ENCODE measurements at places on chromosomes 3 and 15.
A peak's percentile ranks its signal among the peaks of the same experiment; 100 is the strongest.

- DNase-seq, result no peak
Observed at GRCh38 chr3:178195824-178196223, 340.4 kb upstream of the KCNMB2 start.

- DNase-seq, result no peak
Observed at GRCh38 chr3:120227710-120228347, 57.2 kb downstream of the GPR156 start.

GRCh38 chr3:173902871-173903270, 505.3 kb downstream of the NLGN1 start:
- no peak for DNase-seq

GRCh38 chr3:100467133-100467532, 25.3 kb upstream of the TMEM45A start:
- no peak for DNase-seq

DNA sequence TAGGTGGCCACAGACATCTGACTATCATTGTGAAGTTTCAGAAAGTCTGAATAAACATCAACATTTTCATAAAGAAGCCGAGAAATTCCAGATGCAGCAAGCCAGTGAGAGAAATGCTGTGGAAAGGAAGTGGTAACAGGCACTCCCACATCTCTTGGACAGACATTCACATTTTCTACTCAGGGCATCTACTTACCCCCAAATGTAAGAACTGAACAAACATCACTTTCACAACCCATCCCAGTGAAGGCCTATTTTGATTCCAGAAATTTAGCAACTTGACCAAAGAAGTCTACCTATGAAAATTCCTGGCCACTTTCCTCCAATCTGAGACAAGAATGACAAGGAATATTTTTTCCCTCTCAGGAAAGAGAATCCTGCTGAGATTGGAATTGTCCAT, 224.8 kb upstream of the DCBLD2 start:
- DNase-seq, result no peak

DNA sequence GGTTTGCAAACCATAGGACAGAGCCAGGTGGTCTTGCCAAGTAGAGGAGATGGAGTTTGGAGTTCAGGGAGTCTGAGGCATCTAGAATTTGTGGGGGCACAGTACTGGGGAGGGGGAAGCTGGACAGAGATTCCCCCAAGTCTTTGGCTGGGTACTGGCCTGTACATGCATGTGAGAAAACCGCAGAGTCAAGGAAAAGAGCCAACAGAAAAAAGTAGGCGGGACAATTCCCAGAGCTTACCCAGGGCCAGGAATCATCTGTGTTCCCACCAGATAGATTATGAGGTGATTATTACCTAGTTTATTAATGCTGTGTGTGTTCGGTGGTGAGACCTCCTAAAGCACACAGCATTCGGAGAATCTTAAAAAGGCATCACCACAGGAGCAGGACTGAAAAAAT, 11.3 kb downstream of the LYSMD4 start:
- no peak for DNase-seq

GRCh38 chr3:161093895-161094294, 11.3 kb downstream of the B3GALNT1 start:
- DNase-seq, result no peak

- no peak for DNase-seq
Observed at GRCh38 chr15:89129123-89129815, 41.0 kb downstream of the ABHD2 start.

DNA sequence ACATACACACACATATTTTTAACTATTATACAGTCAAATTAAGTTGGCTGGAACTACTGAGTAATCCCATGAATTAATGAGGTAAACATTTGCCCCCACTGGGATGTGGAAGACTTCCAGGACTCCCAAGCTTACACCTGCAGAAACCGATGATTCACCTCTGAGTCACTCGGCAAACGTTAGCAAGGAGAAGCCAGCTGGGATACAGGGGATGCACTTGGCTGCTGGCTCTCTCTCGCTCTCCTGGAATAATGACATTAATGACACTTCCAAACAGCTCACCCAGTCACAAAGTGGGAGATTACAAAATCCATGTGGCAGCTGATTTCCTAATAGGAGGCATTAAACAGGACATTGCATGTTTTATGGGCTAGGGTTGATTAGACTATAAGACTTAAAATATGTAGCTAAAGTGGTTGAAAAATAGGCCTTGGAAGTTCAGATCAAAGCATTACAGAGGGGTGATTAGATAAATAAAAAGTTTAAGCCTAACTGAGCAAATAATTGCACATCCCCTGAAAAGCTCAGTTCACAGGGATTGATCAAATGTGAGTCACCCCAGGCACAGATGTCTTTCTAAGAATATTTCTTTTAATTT, 500.9 kb downstream of the SOX2 start:
- DNase-seq, result peak; percentile 96

DNA sequence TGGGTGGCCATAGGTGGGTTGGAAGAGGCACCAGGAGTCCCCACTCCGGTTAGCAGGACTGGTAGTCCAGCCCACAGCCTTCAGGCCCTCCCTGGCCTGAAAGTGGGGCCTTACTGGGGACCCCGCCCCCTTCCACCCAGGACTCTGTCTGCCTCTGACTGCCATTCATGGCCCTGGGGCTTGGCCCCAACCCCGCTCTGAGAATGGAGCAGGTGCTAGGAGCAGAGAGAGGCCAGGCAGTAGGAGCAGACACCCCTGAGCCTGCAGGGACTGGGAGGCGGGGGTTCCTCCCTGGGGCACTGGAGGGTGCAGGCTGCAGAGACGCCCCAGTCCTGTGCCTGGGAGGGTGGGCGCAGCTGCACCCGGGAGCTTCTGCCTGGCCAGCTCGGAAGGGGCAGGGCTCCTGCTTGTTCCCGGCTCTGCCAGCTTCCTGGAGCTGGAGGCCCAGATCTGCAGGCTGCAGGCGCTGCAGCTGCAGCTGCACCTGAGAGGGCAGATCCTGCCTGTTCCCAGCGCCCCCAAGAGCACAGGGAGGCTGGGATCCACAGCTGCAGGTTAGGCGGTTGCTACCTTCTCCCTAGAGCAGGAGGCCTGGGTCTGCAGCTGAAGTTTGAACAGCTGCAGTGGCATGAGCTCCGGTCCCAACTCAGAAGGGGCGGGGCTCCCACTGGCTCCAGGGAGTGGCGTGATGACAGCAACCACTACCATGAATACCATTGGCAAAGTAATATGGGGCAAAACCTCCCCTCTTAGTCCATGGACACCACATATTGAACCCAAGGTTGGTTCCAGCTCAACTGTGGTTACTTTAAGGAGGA, 194.7 kb downstream of the SQOR start:
- DNase-seq, result no peak

- no peak for DNase-seq
Observed at GRCh38 chr3:58102976-58103451, 94.8 kb downstream of the FLNB start.

DNA sequence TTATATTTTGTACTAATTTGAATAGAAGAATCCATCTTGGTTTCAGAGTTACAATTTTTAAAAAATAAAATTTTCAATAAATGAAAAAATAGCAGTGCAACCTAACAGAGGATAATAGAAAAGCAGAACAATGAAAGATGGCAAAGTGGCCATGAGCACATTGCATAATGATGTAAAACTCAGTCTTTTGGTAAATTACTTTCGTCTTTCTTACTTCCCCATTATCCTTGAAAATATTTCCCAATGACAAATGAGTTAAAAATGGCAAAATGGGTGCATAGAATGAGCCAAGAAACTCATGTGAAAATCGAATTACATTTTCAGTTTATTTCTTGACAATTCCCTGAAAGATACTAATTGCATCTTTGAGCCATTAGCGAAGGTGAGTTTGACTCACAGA, 236.4 kb downstream of the CDIN1 start:
- no peak for DNase-seq

DNA sequence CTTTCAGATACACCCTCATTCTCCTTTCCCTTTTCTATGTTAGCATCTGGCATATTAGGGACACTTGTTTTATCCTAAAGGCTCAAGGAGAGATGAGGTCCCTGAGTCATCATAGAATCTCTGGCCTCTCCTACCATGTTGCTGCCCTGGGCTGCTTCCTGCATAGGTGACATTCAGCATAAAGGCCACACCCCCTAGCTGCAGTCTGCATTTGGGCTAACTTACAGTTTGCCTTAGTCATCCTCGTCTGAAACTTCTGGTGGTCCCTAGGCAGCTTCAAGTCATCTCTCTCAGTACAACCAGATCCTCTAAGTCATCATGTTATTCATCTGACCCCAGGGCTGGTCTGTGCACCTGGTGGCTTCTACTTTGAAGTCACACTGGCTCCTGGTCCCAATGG, 982.7 kb upstream of the NR2F2 start:
- no peak for DNase-seq

DNA sequence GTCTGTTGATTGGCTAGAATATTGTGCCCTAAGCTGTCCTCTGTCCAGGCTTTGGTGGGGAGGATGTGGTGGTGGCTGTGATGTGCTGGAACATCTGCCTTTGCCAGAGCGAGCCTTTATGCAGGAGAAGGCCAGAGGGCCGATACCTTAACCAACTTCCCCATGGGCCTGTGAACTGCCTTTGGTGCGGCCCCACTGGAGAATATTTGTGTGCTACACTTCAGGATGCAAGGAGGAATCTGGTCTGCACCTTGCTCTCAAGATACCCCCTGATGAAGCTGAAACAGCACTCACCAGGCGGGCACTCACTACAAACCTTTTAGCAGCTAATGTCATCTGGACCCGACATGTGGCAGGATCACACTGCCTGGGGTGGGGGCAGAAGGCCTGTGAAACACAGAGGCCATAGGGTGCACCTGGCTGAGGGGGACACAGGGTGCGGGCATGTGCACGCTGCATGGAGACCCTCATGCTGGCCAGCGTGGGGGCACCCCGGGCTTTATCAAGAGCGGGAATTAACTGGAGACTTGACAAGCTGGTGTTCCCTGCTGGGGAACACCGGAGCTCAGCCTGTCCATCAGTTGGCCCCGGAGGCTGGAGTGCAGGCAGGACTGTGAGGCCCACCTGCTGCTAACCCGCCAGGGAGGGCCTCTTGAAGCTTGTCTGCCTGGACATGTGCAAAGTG, 16.4 kb downstream of the PRR23E start:
- DNase-seq, result no peak

- DNase-seq, result no peak
Observed at GRCh38 chr15:61736790-61737189, 323.5 kb downstream of the VPS13C start.

- no peak for DNase-seq
Observed at GRCh38 chr3:174529298-174529697, 329.8 kb upstream of the NAALADL2 start.

- DNase-seq, result no peak
Observed at GRCh38 chr3:23442598-23443383, 239.7 kb downstream of the UBE2E2 start.

DNA sequence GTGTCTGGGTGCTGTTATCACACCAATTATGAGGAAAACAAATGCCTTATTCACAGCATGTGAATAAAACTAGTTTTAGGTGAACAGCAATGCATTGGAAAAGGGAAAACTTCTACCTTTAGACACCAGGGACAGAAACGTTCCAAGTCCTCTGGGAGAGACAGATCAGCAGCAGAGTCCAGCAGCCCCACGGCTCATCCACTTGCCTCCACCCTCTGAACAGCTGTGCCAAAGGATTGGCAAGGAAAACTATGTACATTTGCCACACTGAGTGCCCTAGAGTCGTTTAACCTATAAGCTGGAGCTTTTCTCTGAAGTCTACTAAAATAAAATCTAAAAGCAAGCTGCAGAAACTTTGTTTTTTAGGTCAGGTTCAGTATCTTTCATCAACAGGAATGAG, 107.7 kb upstream of the EIF1B start:
- no peak for DNase-seq

DNA sequence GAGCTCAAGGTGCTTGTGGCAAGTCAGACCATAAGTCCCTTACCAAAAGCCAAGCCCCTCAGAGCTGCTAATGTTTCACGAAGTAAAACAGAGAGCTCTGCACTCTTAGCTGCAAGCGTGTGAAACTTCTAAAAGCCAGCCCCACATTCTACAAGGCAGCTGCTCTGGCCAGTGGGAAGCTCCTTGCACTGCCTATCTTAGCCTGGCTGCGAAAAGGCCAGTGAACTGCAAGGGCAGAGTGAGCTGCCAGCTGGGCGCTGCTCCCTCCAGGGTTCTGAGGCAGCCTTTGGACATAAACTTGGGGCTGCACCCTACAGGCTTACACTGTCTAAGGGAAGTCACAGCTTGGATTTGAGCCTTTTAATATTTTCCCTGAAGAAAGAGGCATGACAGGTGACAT, 2.2 kb upstream of the MUSTN1 start:
- no peak for DNase-seq

DNA sequence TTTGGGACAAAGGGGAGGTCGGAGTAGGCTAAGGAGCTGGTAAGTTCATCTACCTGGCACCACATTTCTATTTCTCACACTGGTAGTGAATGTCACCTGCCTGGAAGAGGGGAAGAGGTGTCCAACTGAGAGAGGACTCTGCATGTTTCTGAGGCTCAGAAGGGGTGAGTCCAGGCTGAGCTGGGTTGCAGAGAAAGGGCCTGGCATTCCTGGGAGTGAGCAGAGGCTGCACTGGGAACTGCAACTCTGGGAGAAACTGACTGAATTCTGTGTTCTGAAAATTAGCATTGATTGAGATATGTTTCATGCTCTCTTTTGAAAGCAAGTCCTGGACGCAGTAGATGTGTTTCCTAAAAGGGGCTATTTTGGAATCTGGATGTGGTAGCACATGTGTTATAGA, 32.3 kb upstream of the ARNT2 start:
- DNase-seq, result no peak

DNA sequence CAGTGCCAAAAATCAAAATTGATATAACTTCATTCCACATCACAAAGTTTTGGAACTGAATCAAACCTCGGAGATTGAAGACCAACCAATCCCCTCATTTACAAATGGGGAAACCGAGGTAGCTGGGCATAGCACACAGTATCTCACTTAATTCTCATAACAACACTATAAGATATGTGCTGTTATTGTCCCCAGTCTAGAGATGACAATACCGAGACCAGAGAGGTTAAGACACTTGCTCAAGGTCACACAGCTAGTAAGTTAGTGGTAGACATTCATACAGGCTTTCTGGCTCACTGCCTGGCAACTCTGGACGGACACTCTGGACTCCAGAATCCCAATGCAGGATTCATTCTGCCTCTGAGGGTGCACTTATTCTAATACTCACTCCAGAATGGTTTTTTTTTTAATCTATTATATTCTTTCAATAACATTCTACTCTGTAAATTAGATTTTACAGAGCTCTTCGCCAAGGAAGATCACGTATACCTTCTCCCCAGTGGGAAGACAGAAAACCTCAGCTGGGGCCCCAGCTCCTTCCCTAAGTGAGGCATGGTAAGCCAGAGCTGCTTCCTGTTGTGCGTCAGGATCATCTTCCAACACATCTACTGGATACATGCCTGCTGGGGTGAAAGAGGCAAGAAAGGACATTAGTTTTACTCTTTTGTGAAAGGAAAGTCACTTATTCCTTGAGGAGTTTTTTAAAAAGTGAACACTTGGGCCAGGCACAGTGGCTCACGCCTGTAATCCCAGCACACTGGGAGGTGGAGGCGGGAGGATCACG, 128.4 kb upstream of the IGF1R start:
- DNase-seq, result no peak

- no peak for DNase-seq
Observed at GRCh38 chr15:25710184-25710583, 152.9 kb downstream of the ATP10A start.

- DNase-seq, result peak; percentile 55
Observed at GRCh38 chr3:165837058-165837525, at the start of gene BCHE. Gene BCHE (minus strand): TSS chr3:165837423. CDS start chr3:165831033, 6,390 bp downstream.

GRCh38 chr3:50201573-50202315, 3.3 kb upstream of the SLC38A3 start:
- no peak for DNase-seq
